Lower lobe of right lung (tissue), 2 donors: ENCODE measurements at places on chromosomes 2 and 18. TPM values are rescaled to one million over a fixed set of nuclear protein-coding genes. Genes with fewer than 3 reads are reported as not detected.
A peak's percentile ranks its signal among the peaks of the same experiment; 100 is the strongest.

GAD1 gene
- total RNA-seq = not detected

RIF1 gene
- 39.2 TPM for total RNA-seq

DNA sequence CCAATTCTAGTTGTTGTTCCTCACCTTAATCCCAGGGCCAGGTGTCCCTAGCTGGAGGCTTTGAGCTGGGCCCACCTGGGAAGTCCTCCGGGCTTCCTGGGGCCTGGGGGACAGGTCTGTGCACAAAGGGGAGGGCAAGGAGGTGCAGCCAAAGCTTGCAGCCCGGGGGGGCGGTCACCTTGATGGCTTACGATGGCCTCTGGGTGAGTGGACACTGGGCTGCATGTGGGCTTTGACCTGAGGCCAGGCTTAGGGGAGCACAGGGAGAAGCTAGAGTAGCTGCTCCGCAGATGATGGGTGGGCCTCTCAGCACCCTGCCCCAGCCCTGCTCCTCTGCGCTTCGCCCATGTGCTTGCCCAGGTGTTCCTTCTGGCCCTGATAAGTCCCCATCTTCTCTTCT, 41.8 kb upstream of the HAAO start:
- H3K4me1 ChIP-seq = peaks cover 19% of the 10 kb centered on the region
- H3K27me3 ChIP-seq = no peaks in the 10 kb centered on the region
- no peak overlapping the region for H3K27ac ChIP-seq
- H3K36me3 ChIP-seq = no peaks in the 10 kb centered on the region
- DNase-seq = no peak
- H3K4me3 ChIP-seq = no peak overlapping the region

MATN3 gene
- total RNA-seq = 8.1 TPM

POTEF gene
- total RNA-seq = not detected

DNA sequence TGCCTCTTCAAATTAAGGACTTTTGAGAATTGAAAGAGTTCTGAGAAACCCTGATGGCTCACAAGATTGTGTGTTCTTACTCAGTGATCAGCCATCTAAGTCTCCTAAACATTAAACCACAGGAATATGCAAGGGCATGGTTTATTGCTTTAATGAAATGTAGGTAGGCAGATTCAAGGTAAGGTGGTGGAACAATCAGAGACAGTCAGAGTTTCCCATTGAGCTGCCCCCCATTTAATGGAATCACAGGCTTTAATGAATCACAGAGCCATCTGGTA, 107.8 kb upstream of the LRATD1 start:
- no peak overlapping the region for H3K27ac ChIP-seq
- H3K27me3 ChIP-seq = no peaks in the 10 kb centered on the region
- H3K4me1 ChIP-seq = no peaks in the 10 kb centered on the region
- no peak for DNase-seq

- no peak for DNase-seq
- H3K27me3 ChIP-seq = no peaks in the 10 kb centered on the region
- H3K27ac ChIP-seq = peak overlapping the region; percentile 42
- peaks cover 72% of the 10 kb centered on the region for H3K36me3 ChIP-seq
Observed at GRCh38 chr2:63862806-63863205, 21.1 kb downstream of the UGP2 start.

RBBP8 gene
- total RNA-seq = 32.7 TPM

GRCh38 chr18:9704233-9705118, 3.6 kb upstream of the RAB31 start:
- H3K27me3 ChIP-seq = no peaks in the 10 kb centered on the region
- H3K4me1 ChIP-seq = peaks cover 9% of the 10 kb centered on the region
- H3K27ac ChIP-seq = no peak overlapping the region

DNA sequence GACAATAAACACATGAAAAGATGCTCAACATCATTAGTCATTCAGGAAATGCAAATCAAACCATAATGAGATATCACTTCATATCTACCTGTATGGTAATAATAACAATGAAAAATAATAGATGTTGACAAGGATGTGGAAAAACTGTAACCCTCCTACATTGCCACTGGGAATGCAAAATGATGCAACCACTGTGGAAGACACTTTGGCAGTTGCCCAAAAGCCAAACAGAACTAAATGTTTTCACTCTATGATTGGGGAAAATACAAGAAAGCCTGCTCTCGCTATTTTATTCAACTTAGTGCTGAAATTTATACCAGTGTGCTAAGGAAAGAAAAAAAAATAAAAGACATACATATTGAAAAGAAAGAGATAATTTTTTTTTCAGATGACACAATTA, 934.5 kb downstream of the CNTNAP5 start:
- no peaks in the 10 kb centered on the region for H3K27me3 ChIP-seq
- no peaks in the 10 kb centered on the region for H3K36me3 ChIP-seq
- DNase-seq = no peak
- H3K27ac ChIP-seq = no peak overlapping the region
- H3K4me1 ChIP-seq = no peaks in the 10 kb centered on the region

- no peak for DNase-seq
- H3K4me3 ChIP-seq = no peak overlapping the region
- no peaks in the 10 kb centered on the region for H3K27me3 ChIP-seq
- H3K27ac ChIP-seq = no peak overlapping the region
- no peaks in the 10 kb centered on the region for H3K36me3 ChIP-seq
- H3K4me1 ChIP-seq = no peaks in the 10 kb centered on the region
Observed at GRCh38 chr2:64371727-64372126, 82.2 kb upstream of the LGALSL start.

- no peak for DNase-seq
- H3K27me3 ChIP-seq = peaks cover 40% of the 10 kb centered on the region
- no peak overlapping the region for H3K4me3 ChIP-seq
- H3K27ac ChIP-seq = no peak overlapping the region
- no peaks in the 10 kb centered on the region for H3K4me1 ChIP-seq
- no peaks in the 10 kb centered on the region for H3K36me3 ChIP-seq
Observed at GRCh38 chr2:121080013-121080772, 204.8 kb downstream of the TFCP2L1 start.

- no peak for DNase-seq
- no peak overlapping the region for H3K27ac ChIP-seq
- H3K27me3 ChIP-seq = no peaks in the 10 kb centered on the region
Observed at GRCh38 chr2:233065954-233066470, 5.9 kb downstream of the INPP5D start.

IGFBP5 gene
- total RNA-seq = 145 TPM

SGPP2 gene
- total RNA-seq = 23.9 TPM

DNA sequence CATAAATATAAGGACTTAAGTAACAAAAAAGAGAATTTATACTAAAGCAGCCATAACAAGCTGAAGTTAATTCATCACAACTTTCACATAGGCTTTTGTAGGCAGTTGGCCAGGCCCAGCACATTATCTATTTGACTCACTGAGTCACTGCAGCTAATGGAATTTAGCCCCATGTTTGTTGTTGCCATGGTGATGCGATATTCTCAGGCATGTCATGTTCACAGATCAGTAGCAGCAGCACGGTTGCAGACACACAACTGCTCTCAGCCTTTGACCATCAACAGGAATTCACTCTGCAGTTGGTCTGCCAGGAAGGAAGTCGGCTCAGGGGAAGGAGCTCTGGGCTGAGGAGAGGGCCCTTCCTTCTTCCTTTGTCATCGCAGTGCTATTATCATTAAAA, 639.8 kb downstream of the TMEM182 start:
- H3K27ac ChIP-seq = no peak overlapping the region
- no peaks in the 10 kb centered on the region for H3K4me1 ChIP-seq
- no peak overlapping the region for H3K4me3 ChIP-seq

DNA sequence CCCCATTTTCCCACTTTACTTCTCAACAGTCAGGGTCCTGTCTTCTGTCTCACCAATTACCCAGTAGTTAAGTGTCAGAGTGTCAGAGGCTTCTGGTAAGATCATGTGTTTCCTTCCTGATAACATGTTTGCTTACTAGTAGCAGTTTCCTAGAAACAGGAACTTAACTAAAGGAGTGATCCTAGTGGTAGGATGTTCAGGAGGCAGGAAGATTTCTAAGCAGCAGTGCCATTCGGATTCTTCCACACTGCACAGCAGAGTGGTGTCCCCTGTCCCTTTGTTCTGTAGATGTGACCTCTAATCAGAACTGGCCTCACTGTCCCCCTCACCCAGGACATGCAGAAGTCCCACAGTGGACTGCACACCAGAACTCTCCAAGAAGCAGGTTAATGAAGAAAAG, 221.8 kb upstream of the OSR1 start:
- no peaks in the 10 kb centered on the region for H3K27me3 ChIP-seq
- H3K36me3 ChIP-seq = no peaks in the 10 kb centered on the region
- H3K4me1 ChIP-seq = no peaks in the 10 kb centered on the region
- no peak for DNase-seq
- H3K4me3 ChIP-seq = no peak overlapping the region

- H3K4me3 ChIP-seq = no peak overlapping the region
- H3K36me3 ChIP-seq = no peaks in the 10 kb centered on the region
- no peaks in the 10 kb centered on the region for H3K27me3 ChIP-seq
- H3K4me1 ChIP-seq = peaks cover 22% of the 10 kb centered on the region
Observed at GRCh38 chr2:152372438-152372984, 37.5 kb downstream of the FMNL2 start.

GRCh38 chr18:31426021-31426420, 21.5 kb upstream of the DSG3 start:
- no peaks in the 10 kb centered on the region for H3K4me1 ChIP-seq
- H3K36me3 ChIP-seq = no peaks in the 10 kb centered on the region
- H3K27ac ChIP-seq = no peak overlapping the region
- H3K4me3 ChIP-seq = no peak overlapping the region

- no peaks in the 10 kb centered on the region for H3K36me3 ChIP-seq
- peaks cover 26% of the 10 kb centered on the region for H3K27me3 ChIP-seq
- DNase-seq = no peak
Observed at GRCh38 chr2:152099367-152100050, 665 bp upstream of the CACNB4 start.

DNA sequence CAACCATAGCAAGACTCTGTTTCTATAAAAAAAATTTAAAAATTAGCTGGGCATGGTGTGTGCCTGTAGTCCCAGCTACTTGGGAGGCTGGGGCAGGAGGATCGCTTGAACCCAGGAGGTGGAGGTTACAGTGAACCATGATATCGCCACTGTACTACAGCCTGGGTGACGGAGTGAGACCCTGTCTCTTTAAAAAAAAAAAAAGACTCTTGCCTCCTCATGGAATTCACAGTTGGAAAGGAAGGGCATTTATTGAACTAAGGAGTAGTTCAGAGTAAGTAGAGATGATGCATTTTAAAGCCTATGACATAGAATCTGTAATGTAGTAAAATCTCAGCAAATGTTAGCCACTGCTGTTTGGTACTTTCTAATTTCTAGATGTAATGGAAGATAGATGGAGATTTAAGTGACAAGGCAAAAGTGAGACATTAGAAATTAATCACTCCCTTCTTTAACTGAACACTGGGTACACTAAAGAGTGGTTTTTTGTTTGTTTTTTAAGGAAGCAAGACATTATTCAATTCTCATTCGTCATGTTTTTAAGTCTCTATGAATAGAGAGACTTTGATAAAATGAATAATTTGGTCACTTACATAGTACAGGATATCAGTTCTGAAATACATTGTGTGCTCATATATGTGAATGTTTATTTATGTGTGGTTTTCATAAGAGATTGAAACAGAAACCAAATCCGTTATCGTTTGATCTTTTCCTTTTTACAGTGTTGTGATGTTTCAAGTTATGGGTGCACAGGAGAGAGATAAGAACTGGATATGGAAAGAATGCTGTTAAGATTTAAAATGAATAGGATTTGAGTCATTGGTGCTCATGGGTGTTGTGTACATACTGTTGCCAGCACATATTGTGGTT, 186.1 kb upstream of the STON1 start:
- H3K36me3 ChIP-seq = no peaks in the 10 kb centered on the region
- H3K27me3 ChIP-seq = no peaks in the 10 kb centered on the region
- H3K4me3 ChIP-seq = peak overlapping the region; percentile 10
- no peak for DNase-seq

VWC2L gene
- total RNA-seq = not detected

DNA sequence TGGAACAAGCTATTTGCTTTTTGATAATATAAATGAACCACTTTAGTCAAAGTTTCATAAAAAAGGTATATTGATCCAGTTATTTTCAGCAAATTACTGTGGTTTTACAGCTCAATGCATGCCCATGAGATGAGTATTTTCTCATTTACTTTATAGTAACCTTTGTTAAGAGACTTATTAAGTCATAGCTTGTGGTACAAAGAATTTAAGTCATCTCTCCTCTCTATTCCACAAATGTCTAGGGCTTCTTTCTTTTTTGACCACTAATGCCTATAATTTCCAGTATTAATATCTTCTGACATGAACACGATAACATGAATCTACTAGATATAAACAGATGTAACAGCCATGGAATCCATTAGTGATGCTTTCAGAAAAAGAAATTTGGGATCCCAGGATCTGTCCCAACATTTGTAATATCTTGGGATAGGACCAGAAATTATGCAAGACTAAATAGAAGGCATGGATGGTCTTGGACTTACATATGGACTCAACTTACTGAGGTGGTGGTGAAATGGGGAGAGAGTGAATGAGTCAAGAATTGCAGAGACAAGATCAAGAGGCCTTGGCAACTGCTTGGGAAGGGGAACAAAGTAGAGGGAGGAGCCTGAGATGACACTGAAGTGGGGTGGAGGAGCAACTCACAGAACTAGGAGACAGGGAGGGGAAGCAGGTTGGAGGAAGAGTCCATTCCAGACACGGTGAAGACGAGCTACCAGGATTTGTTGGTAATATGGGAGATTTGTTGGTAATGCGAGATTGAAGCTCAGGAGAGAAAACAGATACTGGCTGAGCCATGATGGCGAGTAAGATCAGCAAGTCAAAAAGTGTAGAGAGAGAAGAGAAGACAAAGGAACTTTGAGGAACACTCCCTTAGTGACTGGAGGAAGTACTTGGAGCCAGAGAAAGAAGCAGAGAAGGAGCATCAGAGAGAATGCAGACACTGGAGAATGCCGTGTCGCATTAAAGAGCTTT, 42.4 kb upstream of the KDM3A start:
- H3K27me3 ChIP-seq = no peaks in the 10 kb centered on the region
- H3K4me3 ChIP-seq = no peak overlapping the region
- H3K27ac ChIP-seq = no peak overlapping the region
- DNase-seq = no peak

DNA sequence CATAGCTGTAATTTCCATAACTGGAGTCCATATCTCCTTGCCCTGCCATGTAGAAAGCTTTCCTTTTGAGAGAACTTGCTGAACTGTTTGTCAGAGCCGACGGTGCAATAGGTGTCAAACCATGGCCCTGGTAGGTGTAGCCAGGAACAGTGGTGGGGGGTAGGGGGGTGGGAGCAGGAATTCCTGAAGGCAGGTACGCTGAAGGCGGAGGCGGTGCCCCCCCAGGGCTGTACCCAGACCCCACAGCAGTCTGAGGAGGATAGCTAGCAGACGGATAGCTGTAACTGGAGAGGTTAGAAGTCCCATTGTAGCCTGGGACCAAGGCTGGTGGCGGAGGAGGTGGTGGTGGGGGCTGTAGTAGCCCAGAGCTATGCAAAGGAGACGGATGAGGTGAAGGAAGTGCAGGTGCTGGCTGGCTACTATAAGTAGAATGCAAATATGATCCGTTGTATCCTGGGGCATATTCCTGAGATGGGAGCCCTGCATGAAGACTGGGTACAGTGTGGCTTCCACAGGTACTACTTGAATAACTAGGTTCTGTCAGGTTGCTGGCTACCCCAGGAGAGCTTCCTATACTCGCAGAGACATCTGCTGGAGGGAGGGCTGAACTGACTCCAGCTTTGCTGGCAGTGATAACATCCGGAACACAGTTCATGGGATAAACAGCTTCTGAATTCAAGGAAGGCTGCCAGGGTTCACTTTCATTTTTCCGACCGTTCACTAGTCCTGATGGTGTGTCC, 124.8 kb downstream of the FIGN start:
- no peaks in the 10 kb centered on the region for H3K4me1 ChIP-seq
- no peak overlapping the region for H3K4me3 ChIP-seq
- H3K27me3 ChIP-seq = no peaks in the 10 kb centered on the region
- H3K36me3 ChIP-seq = peaks cover 8% of the 10 kb centered on the region
- no peak overlapping the region for H3K27ac ChIP-seq

ALPG gene
- total RNA-seq = 0.53 TPM
